Activated T-cell treated with anti-CD3 and anti-CD28 coated beads, Interleukin-2, amount 50 U/mL, for 1 hour (primary cell): ENCODE measurements at places on chromosomes 13 and 19.

GRCh38 chr13:60044321-60044720 is 119.4 kb downstream of the DIAPH3 start:
- no peak for DNase-seq

- peak; percentile 63 for DNase-seq
These were observed at the start of gene ARHGEF18 for GRCh38 chr19:7348587-7349230. Gene ARHGEF18 (plus strand): TSS chr19:7348937. CDS start chr19:7362891, 13,954 bp downstream.

DNA sequence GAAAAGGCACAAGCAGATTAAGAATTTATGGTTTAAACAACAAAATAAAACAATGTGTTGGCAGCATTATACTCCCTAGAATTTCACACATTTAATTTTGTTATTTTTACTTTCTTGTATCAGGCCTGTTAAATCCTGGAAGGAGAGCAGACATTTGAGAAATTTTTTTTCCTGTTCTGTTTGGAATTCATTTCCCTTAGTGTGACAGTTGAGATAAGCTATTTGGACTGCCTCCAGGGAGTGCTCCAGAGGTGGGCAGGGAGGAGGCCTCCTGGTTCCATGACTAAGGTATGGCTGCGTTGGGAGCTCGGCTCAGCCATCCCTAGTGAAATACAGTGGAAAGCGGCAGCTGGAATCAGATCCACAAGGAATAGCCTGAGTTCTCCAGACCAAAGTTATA is 185.7 kb downstream of the KCNRG start:
- DNase-seq: no peak

- DNase-seq: peak; percentile 40
These were observed 1.1 kb downstream of the SHISA2 start for GRCh38 chr13:26050568-26051230.

- DNase-seq: no peak
These were observed 14.0 kb upstream of the RAB20 start for GRCh38 chr13:110575322-110576069.

DNA sequence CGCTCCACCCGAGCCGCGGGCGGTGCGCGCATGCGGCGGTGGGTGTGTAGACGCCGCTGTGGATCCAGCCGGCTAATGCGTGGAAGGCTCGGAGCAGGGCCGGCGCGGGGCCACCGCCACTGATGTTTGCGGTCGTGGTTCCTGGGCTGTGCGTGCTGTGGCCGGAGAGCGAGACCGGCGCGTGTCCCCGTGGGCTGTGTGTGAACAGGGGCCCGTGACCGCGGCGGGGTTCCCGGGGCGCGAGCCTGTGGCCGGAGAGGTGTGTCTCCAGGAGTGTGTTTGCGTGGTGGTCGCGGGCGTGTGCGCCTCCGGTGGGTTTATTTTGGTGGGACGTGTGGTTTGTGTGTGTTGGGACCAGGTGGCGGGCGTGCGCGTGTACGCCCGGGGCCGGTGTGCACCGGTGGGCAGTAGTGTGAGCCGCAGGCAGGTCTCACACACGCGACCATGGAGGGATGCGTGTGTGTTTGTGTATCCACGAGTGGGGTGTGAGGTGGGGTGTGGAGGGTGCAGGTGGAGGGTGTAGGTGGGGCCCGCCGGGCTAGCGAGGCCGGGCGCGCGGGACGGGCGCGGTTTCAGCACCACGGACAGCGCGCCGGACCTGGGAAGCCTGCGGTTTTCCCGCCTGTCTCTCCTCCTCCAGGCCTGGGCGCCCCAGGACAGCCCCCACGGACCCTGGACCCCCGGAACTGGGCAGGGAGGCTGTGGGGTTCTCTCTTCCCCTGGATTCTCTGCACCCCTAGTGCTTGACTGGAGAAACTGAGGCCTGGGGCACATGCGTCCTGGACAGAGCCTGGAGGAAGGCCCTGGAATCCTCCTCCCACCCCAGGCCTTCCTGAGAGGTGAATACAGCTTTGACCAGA is 1.6 kb downstream of the HCN2 start:
- no peak for DNase-seq

DNA sequence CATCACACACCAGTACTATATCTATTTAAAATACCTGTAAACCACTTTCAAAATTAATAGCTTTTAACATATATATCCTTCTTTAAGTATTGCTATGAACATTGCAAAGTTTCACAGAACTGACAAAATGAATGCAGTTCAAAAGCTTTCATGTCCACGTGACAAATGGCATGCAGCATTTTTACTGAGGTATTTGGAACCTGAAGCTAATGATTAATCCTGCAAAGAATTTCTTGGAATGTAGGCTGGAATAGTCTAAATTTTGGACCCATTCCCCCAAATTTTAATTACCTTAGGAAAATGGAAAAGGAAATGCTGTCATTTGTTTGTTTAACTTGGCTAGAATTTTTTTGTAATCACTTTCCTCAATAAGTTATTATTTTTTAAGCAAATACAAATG is 423.8 kb upstream of the GPC6 start:
- no peak for DNase-seq

- DNase-seq: no peak
These were observed 1.4 kb upstream of the C2CD4C start for GRCh38 chr19:410243-410781.

- no peak for DNase-seq
These were observed 72.1 kb downstream of the LHFPL6 start for GRCh38 chr13:39530916-39531315.

GRCh38 chr13:50779443-50780200 is 63.9 kb downstream of the DLEU7 start:
- no peak for DNase-seq

- DNase-seq: no peak
These were observed 2.5 kb downstream of the SLC35E1 start for GRCh38 chr19:16569609-16570320.

- peak; percentile 28 for DNase-seq
These were observed 1.0 kb downstream of the GPC5 start for GRCh38 chr13:91399189-91400062.

DNA sequence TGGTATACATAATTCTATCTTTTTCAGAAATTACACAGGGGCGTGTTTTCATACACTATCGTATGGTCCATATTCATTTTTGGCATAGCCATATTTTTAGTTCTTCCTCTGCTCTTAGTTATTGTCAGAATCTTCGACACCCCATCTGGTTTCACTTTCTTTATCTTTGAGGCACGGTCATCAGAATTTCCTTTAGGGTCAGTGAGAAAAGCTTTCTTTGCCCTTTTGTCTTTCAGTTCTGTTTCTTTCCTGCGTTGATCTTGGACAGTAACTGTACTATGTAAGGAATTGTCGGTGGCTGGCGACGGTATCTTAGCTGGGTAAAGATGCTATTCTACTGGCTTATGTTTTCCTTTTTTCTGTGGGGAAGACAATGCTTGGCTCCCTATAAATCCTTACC is 10.6 kb upstream of the KIR2DL4 start:
- DNase-seq: no peak

DNA sequence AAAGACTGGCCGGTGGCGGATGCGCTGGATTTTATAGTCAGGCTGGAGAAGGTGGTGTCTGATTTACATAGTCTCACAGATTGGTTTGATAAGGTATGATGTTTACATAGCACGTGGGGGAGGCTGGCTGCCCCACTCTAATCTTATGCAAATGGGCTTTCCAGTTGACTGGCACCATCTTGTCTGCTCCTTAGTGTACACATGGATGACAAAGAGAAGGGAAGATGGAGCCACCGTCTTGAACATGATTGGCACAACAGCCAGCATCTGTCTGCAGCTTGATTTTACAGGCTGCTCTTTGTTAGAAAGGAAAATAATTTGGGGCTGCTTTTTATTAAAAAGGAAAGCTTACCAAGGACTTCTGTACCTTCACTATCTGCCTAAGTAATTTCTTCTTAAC is 265.2 kb upstream of the MAB21L1 start:
- DNase-seq: no peak

DNA sequence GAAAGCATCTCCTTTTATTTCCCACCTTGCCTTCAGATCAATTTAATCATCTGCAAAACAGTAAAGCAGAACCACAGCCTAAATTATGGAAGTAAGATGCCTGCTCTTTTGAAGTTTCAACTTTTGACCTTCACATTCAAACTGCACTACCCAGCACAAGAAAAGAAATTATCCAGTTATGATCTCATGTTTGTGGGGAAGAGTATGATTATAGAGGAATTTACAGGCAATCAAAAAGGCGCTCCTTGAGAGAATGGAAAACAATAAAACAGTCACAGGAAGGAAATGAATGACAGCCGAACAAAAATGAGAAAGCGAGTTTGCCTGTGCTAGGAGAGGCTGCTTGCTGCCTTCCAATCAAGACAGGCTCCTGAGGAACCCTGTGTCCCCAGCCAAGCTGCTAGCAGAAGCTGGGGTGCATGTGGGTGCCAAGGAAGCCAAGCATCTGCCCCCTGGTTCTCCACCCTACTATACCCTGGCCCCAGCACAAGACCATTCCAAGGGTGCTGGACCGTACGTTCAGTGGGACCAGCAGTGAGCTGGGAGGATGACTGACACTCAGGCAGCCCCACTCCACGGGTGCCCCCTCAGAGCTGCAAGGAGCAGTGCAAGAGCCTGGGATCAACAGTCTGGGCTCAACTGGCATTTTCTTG is 47.8 kb downstream of the PEPD start:
- DNase-seq: no peak

DNA sequence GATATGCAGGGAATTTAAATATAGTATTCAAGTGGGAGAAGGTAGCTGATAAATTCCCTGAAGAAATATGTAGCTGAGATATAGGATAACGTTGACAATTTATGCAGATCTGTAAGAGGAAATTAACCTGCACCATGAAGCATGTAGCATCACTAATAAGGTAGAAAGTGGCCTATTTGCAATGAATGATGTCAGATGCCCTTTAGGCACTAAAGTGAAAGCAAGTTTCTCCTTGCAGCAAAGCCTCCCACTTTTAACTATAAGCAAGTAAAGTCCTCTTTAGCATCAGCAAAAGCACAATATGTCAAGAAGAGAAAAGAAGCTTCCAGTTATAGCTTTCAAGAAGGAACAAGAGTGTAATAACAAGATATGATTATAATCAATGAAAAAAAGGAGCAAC is 102.5 kb upstream of the SLITRK1 start:
- DNase-seq: no peak

- DNase-seq: no peak
These were observed 111.8 kb downstream of the SACS start for GRCh38 chr13:23321535-23322241.

- DNase-seq: no peak
These were observed 403.8 kb downstream of the SLITRK5 start for GRCh38 chr13:88074794-88075510.

GRCh38 chr13:22270881-22271280 is 600.0 kb downstream of the FGF9 start:
- DNase-seq: no peak

DNA sequence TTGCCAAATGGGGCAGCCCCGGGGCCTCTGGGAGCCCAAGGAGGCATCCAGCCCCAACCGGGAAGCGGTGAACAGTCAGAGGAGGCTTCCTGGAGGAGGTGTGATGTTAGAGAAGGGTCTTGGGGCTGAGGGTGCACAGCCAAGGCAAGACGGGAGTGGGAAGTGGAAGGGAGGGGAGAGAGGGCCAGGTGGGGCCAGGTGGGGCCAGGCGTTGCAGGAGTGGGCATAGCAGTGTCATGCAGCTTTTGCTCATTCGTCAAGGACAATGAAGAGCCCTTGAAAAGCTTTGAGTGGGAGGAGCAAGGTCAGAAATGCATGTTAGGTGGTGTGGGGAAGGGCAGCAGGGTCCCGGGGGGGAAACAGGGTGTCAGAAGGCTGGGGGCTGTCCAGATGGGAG is 1.8 kb downstream of the FBN3 start:
- DNase-seq: no peak

DNA sequence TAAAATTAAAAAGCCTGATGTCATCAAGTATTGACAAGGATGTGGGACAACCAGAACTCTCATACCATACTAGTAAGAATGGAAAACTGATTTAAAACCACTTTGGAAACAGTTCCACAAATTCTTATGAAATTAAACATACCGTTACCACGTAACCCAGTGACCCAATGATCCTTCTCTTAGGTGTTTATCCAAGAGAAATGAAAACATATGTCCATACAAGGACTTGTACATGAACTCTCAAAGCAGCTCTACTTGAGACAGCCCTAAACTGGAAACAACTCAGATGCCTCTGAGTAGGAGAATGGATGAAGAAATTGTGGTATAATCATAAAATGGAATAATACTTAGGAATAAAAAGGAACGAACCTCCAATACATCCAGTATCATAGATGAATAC is 27.6 kb downstream of the SLC6A16 start:
- DNase-seq: no peak

DNA sequence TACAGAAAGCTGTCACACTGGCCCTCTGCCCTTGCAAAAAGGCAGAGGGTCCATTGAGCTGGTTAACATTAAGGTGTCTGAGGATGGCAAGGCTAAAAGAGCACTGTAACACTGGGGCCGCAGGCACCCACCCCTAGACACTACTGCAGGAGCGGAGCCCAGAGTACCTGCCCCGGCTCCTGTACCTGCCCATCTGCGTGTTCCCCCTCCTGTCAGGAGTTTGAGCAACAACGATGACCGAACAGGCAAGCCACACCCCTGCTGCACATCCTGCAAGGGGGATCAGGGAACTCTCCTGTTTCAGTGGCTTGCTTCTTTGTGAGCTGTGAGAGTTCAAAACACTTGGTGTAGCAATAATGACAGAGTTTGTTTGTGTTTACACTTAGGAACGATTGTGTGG is 117.4 kb upstream of the STARD13 start:
- no peak for DNase-seq

DNA sequence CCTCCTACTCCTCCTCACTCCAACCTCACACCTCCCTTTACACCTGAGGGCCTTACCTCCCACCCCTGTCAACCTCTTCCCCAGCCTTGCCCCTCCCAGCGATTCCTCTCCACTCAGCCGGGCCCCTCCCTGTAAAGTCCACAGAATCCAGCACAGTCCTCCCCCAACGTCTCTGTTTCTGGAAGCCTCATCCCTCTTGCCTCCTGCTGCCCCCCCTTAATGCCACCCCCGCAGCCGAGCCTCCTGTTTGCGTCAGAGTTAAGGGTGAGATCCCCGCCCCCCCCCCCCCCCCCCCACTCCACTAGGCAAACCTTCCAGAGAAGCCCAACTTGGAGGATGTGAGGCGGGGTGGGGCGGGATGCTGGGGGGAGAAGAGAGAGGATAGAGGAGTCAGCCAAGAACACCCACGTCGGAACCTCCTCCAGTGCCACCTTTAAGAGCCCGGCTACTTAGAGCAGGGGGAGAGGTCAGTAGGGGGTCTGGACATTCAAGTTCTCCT is 2.1 kb downstream of the UNC13A start:
- DNase-seq: no peak

DNA sequence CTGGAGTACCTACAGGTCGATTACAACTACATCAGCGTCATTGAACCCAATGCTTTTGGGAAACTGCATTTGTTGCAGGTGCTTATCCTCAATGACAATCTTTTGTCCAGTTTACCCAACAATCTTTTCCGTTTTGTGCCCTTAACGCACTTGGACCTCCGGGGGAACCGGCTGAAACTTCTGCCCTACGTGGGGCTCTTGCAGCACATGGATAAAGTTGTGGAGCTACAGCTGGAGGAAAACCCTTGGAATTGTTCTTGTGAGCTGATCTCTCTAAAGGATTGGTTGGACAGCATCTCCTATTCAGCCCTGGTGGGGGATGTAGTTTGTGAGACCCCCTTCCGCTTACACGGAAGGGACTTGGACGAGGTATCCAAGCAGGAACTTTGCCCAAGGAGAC is 4.7 kb downstream of the SLITRK5 start:
- no peak for DNase-seq
